ENCODE measurements at places on chromosomes 5 and 9.
A peak's percentile ranks its signal among the peaks of the same experiment; 100 is the strongest.

GRCh38 chr5:89277816-89278215 is 394.8 kb upstream of the MEF2C start:
- no peak for DNase-seq

DNA sequence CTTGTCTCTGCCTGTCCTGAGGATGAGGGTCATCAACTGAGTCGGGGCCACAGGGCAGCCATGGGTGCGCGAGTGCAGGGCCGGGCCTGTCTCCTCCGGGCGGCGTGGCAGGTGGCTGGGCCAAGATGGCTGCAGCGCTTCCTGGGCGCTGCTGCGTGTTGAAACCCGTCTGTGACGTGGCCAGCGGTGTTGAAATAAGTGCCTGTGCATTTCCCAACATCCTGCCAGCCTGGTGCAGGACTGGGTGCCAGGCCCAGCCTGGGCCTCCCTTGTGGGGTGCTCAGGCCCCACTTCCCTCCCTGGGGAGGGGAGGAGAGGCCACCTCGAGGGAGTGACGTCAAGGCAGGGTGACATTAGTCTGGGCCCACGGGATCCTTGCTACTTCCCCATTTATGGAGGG is 45.5 kb downstream of the RXRA start:
- DNase-seq = peak; percentile 47

DNA sequence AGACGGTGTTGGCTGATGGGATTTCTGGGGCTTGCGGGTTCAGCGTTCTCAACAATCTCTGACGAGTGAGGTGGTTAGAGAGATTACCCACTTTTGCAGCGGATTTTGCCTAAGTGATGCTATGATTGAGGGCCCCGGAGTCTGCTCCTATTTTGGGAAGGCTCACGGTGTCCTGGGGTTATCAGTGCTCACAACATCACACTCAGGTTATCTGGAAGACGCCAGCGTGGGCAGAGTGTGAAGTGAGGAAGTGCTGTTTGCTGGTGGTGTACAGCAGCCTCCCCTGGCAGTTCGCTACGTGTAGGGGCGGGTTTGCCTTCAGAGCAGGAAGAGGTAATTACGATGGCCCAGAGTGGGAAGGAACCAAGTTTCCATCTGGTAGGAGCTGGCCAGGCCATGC is 341.2 kb upstream of the IRX2 start:
- DNase-seq = no peak

DNA sequence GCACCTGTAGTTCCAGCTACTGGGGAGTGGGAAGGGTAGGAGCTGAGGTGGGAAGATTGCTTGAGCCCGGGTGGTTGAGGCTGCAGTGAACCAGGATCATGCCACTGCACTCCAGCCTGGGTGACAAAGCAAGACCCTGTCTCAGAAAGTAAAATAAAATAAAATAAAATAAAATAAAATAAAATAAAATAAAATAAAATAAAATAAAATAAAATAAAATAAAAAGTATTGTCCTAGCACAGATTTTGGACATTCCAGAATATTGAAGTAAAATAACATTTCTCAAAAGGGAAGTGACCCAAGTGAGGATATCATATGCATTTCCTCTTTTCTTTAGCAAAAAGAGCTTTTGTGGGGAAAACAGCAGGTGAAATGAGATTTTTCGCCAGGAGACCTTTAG is 83.5 kb downstream of the TMEM174 start:
- DNase-seq = no peak

All from CD4-positive, alpha-beta T cell treated with Interleukin-10 for 1 hour (primary cell).